CD8-positive, alpha-beta T cell (primary cell): ENCODE measurements at places on chromosomes 7 and 10. TPM values are rescaled to one million over a fixed set of nuclear protein-coding genes. Genes with fewer than 3 reads are reported as not detected.

The FXYD4 gene
- total RNA-seq: not detected

The NKX2-3 gene
- total RNA-seq: not detected

The PILRA gene
- total RNA-seq: 10.2 TPM

The BRAF gene
- total RNA-seq: 64.7 TPM

The LHFPL3 gene
- not detected for total RNA-seq

The CCSER2 gene
- total RNA-seq: 141 TPM

The GCK gene
- total RNA-seq: 1.1 TPM

The OGDHL gene
- total RNA-seq: not detected

The NPSR1 gene
- not detected for total RNA-seq

The SPDYE2 gene
- not detected for total RNA-seq

The TAS2R38 gene
- total RNA-seq: not detected

The WASHC2A gene
- total RNA-seq: 48.8 TPM

The VIPR2 gene
- total RNA-seq: 0.73 TPM

The PIK3CG gene
- 30.8 TPM for total RNA-seq

The LIPM gene
- total RNA-seq: not detected

The NOS3 gene
- 1.4 TPM for total RNA-seq

The FGFR2 gene
- total RNA-seq: 0.39 TPM

The SLC25A40 gene
- total RNA-seq: 6.9 TPM

The EN2 gene
- not detected for total RNA-seq

The VAX1 gene
- not detected for total RNA-seq

The KBTBD2 gene
- 94.2 TPM for total RNA-seq

The ACBD7 gene
- 1.8 TPM for total RNA-seq

The ZNF25 gene
- 3.7 TPM for total RNA-seq

The ADRA2A gene
- total RNA-seq: not detected

The SGCE gene
- not detected for total RNA-seq

The FLNC gene
- 0.03 TPM for total RNA-seq

The PHKG1 gene
- total RNA-seq: 8.9 TPM

The CRPPA gene
- 1.2 TPM for total RNA-seq

The FAM24B gene
- 12.7 TPM for total RNA-seq

The ITPRID1 gene
- not detected for total RNA-seq

The C10orf90 gene
- not detected for total RNA-seq

The LIPN gene
- not detected for total RNA-seq

The MRLN gene
- not detected for total RNA-seq

The SCART1 gene
- 3.4 TPM for total RNA-seq

The KCND2 gene
- not detected for total RNA-seq

The SDK1 gene
- total RNA-seq: 0.24 TPM

The C10orf105 gene
- total RNA-seq: 0.33 TPM

The AMZ1 gene
- total RNA-seq: 0.54 TPM

The ASAH2 gene
- 0.50 TPM for total RNA-seq

The ADAM22 gene
- total RNA-seq: 1.1 TPM
